ENCODE measurements at places on chromosomes 6 and 20. TPM values are rescaled to one million over a fixed set of nuclear protein-coding genes. Genes with fewer than 3 reads are reported as not detected.

DNA sequence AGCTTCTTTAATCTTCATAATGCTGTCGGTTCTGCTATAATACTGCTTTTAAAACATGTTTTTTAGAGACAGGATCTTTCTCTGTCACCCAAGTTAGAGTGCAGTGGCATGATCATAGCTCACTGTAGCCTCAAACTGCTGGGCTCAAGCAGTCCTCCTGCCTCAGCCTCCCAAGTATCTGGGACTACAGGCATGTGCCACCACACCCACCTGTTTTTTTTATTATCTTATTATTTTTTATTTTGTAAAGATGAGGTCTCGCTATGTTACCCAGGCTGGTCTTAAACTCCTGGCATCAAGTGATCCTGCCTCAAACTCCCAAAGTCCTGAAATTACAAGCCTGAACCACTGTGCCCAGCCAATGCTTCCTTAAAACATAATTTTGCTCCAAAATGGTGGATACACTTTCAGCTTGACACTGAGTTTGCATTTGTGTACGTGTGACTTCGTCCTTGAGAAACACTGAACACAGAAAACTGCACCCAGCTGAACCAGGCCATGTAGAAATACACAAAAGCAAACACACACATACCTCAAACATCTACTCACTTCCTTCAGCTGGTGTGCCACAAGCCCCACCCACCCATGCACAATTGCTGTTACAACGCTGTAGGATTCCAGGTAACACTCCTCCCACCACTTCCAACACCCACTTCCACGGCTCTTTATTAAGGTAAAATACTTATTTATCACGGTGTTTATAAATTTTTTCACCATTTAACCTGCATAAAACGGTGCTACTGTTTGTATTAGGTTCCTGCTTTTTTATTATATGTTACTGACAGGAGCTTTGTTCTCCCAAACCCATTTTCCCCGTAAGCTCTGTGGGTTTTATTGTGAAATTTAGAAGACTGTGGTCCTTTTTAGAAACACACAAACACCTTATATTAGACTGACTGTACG lies 109.1 kb downstream of the TSHZ2 start:
- H3K27ac ChIP-seq = peak overlapping the region; percentile 80
- H3K36me3 ChIP-seq = peaks cover 5% of the 10 kb centered on the region
- H3K4me1 ChIP-seq = peaks cover 14% of the 10 kb centered on the region
- H3K27me3 ChIP-seq = no peaks in the 10 kb centered on the region
- no peak for DNase-seq

DNA sequence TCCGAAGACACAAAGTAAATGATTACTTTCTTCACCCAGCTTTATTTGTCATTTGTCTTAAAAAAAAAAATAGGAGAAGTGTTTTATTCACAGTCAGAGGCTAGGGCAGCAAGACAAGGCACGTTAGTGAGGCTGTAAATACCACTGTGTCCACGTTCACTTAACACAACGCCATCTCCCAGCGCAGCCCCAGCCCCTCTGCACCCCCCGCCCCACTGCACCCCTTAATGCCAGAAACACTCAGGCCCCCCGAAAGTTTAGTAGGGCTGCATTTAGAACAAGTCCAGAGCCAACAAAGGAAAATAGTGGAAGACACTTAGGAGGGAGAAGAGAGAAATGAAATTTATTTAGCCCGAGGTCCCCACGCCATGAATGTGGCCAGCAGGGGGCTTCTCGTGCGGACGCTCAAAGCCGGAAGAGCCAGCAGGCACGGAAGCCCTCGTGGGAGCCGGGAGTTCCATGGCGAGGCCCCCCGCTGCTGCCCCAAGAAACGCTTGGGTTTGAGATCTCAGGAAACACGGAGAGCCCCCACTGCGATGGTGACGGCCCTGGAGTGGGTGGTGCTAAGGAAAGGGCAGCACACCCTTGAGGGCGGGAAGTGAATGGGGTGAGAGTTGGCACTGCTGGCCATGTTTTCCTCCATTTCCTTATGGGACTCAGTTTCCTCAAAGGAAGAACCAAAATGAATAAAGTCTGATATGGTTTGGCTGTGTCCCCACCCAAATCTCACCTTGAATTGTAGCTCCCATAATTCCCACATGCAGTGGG lies 50.2 kb downstream of the IYD start:
- peak overlapping the region; percentile 71 for H3K4me3 ChIP-seq
- peaks cover 20% of the 10 kb centered on the region for H3K27me3 ChIP-seq
- peak overlapping the region; percentile 73 for H3K27ac ChIP-seq
- H3K36me3 ChIP-seq = no peaks in the 10 kb centered on the region
- peaks cover 16% of the 10 kb centered on the region for H3K4me1 ChIP-seq
- no peak for DNase-seq

DNA sequence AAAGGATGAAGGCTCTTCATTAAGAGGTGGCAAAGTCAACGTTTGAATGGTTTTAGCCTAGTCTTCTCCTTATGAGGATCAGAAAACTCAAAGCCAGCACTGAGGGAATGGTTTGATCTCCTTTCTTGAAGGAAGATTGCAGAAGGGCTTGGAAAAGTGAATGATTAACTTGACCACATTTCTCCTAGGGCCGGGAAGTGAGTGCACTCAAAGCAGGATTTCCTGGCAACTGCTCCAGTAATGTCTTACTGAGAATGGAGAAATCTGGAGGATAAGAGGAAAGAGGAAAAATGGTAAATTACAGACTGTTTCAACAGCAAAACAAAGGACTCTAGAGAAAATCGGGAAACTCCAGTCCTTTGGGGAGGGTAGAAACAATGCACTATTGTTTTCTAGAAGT lies 189.0 kb upstream of the FOXA2 start:
- DNase-seq = no peak
- H3K27me3 ChIP-seq = peaks cover 31% of the 10 kb centered on the region
- peaks cover 27% of the 10 kb centered on the region for H3K4me1 ChIP-seq
- H3K4me3 ChIP-seq = no peak overlapping the region
- no peaks in the 10 kb centered on the region for H3K36me3 ChIP-seq

DNA sequence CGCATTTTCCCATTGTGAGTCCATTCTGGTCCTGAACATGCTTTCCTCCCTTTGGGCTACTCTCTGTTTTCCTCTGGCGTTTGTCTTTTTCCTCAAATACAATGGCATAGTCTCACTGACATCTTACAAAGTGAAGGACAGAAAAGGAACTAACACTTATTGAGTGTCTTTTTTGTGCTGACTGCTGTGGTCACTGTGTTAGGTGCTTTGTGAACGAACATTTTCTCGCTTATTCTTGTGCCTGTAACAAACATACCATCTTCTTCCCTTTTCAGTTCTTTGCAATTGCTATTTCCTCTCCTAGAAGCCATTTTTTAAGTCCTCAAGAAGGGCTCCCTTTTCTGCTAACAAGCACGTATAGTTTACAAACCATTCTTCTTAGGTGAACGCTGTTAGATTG lies 15.4 kb downstream of the FIG4 start:
- H3K27ac ChIP-seq = no peak overlapping the region

The PRICKLE4 gene
- 2.1 TPM for total RNA-seq

DNA sequence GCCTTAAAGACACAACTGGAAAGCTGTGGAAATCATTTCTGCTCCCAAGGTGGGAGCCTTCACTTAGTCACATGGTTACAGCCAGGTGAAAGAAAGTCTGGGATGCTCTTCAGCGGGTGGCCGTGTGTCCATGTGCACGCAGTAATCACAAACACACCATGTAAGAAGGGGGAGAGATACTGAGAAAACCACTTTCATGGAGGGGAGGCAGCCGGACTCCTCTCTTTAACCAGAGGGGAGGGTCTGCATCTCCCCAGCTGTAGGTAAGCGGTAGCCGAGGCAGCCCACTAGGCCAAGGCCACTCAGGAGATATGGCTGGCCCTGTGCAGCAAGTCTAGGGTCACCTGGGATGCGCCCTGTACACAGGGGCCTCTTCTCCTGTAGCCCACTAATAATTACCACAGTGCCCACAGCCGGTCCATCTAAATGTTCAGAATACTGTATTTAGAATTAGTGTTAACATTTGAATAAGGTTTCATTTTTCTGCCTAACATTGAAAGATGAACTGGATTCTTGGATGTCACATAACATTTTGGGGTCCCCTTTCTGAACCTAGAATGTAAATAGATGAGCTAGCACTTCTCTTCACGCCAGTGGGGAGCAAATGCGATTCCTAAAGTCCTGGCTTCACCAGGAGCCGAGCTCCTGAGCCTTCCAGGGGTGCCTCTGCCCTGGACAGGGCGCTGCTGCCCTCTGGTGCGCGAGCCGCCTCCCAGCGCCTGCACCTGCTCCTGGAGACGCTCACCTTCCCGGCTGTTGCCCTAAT lies 15.9 kb downstream of the GPR31 start:
- no peak for DNase-seq
- peaks cover 40% of the 10 kb centered on the region for H3K27me3 ChIP-seq
- peaks cover 31% of the 10 kb centered on the region for H3K4me1 ChIP-seq
- H3K27ac ChIP-seq = no peak overlapping the region
- no peak overlapping the region for H3K4me3 ChIP-seq

DNA sequence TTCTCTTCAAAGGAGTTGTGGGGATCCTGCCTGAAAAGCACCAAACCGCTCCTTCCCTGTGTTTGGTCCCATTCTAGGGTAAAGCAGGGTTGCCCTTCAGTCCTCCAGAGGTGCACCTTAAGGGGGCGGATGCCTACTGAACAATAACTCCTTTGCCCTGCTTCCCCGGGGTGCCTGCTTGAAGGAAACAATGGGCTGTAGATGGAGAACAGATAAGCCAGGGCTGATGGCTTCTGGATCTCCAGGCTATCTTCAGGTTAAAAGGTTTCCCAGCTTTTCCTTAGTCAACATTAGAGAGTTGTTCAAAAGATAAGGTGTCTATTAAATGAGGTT lies 5.4 kb upstream of the PRDM1 start:
- DNase-seq = no peak
- no peak overlapping the region for H3K4me3 ChIP-seq
- peaks cover 36% of the 10 kb centered on the region for H3K4me1 ChIP-seq
- H3K36me3 ChIP-seq = no peaks in the 10 kb centered on the region
- peaks cover 37% of the 10 kb centered on the region for H3K27me3 ChIP-seq
- H3K27ac ChIP-seq = no peak overlapping the region

DNA sequence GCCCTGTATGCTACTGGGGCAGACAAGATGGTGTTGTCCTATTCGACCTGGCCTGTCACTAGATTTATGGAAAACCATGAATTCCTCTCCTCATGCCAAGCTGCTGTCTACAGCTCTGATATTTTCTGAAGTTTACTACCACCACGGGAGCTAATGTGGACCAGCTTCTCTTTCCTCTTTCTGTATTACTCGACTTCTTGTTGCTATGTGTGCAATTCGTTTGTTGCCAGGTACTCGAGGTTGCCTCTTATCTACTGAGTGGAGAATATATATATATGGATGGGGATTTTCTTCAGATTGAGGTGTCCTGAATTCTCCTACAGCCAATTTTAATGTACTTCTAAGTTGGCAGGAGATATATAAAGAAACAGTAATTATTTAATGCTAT lies 34.7 kb downstream of the MAN1A1 start:
- H3K27ac ChIP-seq = peak overlapping the region; percentile 15
- no peaks in the 10 kb centered on the region for H3K27me3 ChIP-seq
- DNase-seq = no peak
- no peak overlapping the region for H3K4me3 ChIP-seq
- peaks cover 31% of the 10 kb centered on the region for H3K4me1 ChIP-seq

GRCh38 chr6:47917202-47917601 lies 135.4 kb downstream of the OPN5 start:
- no peak overlapping the region for H3K4me3 ChIP-seq
- no peak for DNase-seq
- no peaks in the 10 kb centered on the region for H3K36me3 ChIP-seq
- peaks cover 3% of the 10 kb centered on the region for H3K27me3 ChIP-seq
- H3K27ac ChIP-seq = no peak overlapping the region

The SYCP2 gene
- total RNA-seq = 0.88 TPM

The ECT2L gene
- 0.07 TPM for total RNA-seq
